Breast epithelium (tissue), 4 donors: ENCODE measurements at places on chromosomes 6 and 20. TPM values are rescaled to one million over a fixed set of nuclear protein-coding genes. Genes with fewer than 3 reads are reported as not detected.

GRCh38 chr6:89999154-89999553 lies 104.9 kb downstream of the GJA10 start:
- peaks cover 5% of the 10 kb centered on the region for H3K4me1 ChIP-seq
- H3K27ac ChIP-seq = peak overlapping the region; percentile 90
- H3K4me3 ChIP-seq = no peak overlapping the region

GRCh38 chr6:870096-870495 lies 177.2 kb upstream of the EXOC2 start:
- no peaks in the 10 kb centered on the region for H3K4me1 ChIP-seq
- no peaks in the 10 kb centered on the region for H3K27me3 ChIP-seq

The PDYN gene
- not detected for total RNA-seq

- H3K4me3 ChIP-seq = no peak overlapping the region
- DNase-seq = no peak
- no peaks in the 10 kb centered on the region for H3K4me1 ChIP-seq
- no peak overlapping the region for H3K27ac ChIP-seq
Measured at GRCh38 chr20:32570401-32571190, 14.5 kb downstream of the NOL4L start.

- H3K36me3 ChIP-seq = no peaks in the 10 kb centered on the region
- no peak for DNase-seq
- H3K4me3 ChIP-seq = no peak overlapping the region
- no peaks in the 10 kb centered on the region for H3K27me3 ChIP-seq
- H3K4me1 ChIP-seq = peaks cover 19% of the 10 kb centered on the region
Measured at GRCh38 chr6:30097902-30098768, 14.8 kb downstream of the TRIM31 start.

The MUC21 gene
- not detected for total RNA-seq

DNA sequence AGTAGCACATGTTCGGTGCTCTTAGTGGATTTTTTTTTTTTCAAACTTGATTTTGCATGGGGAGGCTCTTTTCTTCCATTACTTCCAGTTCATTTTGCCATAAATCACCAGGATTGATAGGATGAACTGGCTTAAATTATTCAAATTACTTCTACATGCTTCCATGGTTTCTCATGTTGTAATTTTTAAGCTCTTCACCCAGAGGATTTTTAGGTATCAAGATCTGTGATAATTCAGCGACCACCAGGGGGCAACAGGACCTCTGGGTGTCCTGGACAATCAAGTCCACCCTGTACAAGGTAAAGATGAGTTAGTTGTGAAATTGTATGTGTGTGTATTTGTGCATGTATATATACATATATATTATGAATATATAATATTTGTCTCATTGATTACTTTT lies 4.2 kb upstream of the EPHA7 start:
- no peak overlapping the region for H3K27ac ChIP-seq
- H3K4me1 ChIP-seq = no peaks in the 10 kb centered on the region
- no peaks in the 10 kb centered on the region for H3K36me3 ChIP-seq
- H3K27me3 ChIP-seq = peaks cover 32% of the 10 kb centered on the region
- H3K4me3 ChIP-seq = no peak overlapping the region

DNA sequence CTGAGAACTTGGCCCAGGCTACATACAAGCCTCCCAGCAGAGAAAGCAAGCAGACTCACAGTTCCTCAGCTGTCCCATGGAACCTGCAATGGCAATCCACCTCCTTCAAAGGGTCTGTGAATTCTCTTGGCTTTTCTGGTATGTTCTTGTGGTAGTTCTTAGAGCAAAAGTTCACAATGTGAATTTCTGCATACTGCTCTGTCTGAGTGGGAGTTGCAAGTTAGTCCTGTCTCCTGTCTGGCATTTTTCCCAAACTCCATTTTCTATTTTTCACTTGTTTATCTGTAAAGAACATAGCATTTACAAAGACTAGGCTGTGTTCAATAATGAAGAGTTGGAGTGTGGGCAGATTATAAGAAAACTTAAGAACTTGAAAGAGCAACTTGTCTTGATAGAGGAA lies 269.9 kb downstream of the BCKDHB start:
- no peaks in the 10 kb centered on the region for H3K27me3 ChIP-seq
- DNase-seq = no peak
- no peaks in the 10 kb centered on the region for H3K36me3 ChIP-seq
- H3K4me1 ChIP-seq = no peaks in the 10 kb centered on the region

DNA sequence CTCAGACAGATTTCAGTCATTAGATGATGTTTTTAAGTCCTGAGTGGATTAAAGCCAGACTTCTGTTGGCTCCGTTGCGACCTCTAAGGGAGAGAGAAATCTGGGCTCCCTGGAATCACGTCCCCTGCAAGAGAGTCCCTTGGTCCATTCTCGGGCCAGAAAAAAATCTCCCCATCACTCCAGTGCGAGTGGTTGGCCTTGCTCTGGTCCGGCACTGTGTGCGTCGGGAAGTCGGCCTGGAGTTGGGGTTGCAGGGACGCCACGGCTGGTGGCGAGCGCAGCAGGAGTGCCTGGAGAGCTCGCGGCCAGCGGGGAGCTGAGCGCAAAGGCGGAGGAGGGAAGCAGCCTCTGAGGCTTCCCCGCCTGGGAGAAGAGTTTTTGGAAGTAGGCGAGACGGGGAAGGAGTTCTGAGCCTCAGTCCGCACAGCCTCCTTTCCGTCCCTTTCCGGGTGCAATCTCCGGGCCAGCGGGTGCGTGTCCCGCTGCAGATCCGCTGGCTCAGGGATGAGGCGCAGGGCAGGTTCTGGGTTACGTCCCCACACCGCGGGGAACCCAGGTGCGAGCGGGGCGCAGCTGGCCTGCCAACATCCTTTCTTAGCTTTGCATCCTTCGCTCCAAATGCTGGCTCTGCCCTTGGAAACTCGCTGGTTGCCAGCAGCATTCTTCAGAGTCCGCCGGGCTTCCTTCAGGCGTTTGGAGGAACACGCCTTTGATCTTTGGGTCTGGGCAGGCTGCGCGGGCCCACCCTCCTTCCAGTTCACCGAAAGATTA lies 6.8 kb downstream of the TCF21 start:
- no peak overlapping the region for H3K27ac ChIP-seq
- no peaks in the 10 kb centered on the region for H3K36me3 ChIP-seq
- no peak for DNase-seq

DNA sequence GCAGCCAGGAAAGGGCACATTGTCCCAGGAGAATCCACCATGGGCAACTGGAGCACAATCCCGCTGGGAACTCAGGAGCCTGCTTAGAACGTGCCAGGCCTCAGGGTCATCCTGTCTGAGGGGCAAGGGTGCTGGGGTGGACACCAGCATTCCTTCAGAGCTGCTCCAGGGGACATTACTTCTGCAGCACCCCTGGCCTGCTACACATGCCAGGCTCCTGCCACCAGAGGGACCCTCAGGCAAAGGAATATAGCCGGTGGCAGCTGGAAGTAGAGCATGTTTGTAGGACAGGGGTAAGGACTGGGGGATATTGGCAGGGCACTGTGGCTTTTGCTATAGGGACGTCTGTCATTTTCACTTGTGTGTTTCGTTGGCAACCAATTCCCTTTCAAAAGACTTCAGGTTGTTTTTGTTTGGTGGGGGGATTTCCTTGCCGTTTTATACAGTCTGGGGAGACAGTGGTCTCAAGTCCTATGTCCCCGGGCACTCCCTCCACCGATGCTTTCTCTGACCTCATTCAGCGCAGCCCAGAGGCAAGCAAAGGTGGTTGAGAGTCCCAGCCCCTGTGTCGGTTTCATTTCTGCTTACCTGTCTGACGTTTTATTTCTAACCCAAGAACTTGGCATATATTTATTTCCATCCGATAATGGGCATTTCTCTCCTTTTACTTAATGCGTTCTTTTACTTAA lies 130.8 kb downstream of the JPH2 start:
- H3K4me3 ChIP-seq = no peak overlapping the region
- no peaks in the 10 kb centered on the region for H3K36me3 ChIP-seq
- no peak overlapping the region for H3K27ac ChIP-seq
- H3K4me1 ChIP-seq = no peaks in the 10 kb centered on the region
- no peak for DNase-seq

- peak; percentile 40 for DNase-seq
- H3K36me3 ChIP-seq = no peaks in the 10 kb centered on the region
- H3K27ac ChIP-seq = no peak overlapping the region
- no peaks in the 10 kb centered on the region for H3K27me3 ChIP-seq
Measured at GRCh38 chr20:815914-816606, 17.5 kb upstream of the FAM110A start.

The SLC22A16 gene
- total RNA-seq = 0.15 TPM

GRCh38 chr6:6556738-6557503 lies 31.6 kb upstream of the LY86 start:
- no peak overlapping the region for H3K27ac ChIP-seq
- no peak for DNase-seq
- H3K4me1 ChIP-seq = no peaks in the 10 kb centered on the region
- no peaks in the 10 kb centered on the region for H3K36me3 ChIP-seq
- H3K27me3 ChIP-seq = peaks cover 9% of the 10 kb centered on the region

- H3K27me3 ChIP-seq = no peaks in the 10 kb centered on the region
- no peaks in the 10 kb centered on the region for H3K4me1 ChIP-seq
- DNase-seq = no peak
- H3K4me3 ChIP-seq = no peak overlapping the region
Measured at GRCh38 chr6:166952121-166952520, 4.2 kb downstream of the RNASET2 start.

DNA sequence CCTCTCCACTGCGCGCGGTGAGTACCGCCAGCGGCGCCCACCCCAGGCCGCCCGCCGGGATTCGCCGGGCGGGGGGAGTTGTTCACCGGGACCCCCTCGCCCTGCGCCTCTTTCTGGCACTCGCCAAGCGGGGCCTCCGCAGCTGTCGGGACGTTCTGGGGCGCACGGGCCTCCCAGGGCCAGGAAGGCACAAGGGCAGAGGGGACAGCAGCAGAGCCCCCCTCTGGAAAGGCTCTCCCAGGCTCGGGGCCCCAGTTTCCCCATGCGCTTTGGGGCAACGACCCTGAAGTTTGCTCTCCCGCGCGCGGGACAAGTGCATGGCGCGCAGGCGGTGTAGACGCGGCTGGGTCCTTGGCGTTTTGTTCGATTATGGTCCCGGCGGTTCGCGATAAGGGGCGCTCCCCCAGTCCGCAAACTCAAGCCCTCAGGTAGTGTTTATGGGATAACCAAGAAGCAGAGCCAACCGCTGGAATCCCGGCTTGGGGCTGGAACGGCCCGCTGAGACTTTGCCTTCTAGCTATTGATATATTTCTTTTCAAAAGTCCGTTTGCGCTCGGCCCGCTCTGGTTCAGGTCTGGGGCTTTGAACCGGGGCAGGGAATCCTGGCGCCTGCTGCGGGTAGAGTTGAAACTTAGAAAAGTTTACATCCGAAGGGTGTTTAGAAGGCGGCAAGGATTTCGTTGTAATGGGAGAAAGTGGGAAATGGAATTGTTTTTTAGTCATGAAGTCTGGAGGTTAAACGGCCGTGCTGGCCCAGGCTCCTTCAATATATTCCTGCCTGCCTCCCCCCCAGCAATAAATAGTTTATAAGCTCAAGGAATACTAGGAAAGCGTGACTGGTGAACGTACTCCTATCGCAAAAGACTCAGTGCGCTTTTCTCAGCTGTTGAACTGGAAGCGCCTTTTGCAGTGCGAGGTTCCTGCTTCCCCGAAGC lies 595 bp downstream of the EYA2 start:
- no peak for DNase-seq
- H3K4me3 ChIP-seq = peak overlapping the region; percentile 74
- no peaks in the 10 kb centered on the region for H3K27me3 ChIP-seq

GRCh38 chr6:103140308-103141027 lies 1719.3 kb downstream of the HACE1 start:
- DNase-seq = no peak
- peaks cover 4% of the 10 kb centered on the region for H3K36me3 ChIP-seq
- no peak overlapping the region for H3K27ac ChIP-seq
- no peaks in the 10 kb centered on the region for H3K27me3 ChIP-seq
- H3K4me3 ChIP-seq = no peak overlapping the region

DNA sequence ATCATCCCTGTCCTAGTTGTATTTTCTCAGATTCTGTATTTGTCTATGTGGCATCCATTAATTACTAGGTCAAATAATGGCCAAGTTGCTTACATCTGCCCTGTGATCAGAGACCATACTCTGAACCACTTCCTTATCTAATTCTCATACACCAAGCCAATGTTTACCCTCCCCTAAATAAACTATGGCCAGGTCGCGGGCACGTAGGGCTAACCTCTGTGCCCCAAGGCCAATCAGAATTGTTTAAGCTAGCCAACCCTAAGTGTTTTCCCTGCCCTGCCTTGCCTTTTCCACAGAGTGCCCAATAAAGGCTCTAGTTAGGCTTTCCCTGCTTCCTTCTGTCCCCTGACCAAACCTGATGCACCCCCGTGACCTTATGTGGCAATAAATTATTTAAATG lies 2.8 kb upstream of the CALHM4 start:
- no peak overlapping the region for H3K4me3 ChIP-seq
- no peaks in the 10 kb centered on the region for H3K36me3 ChIP-seq
- no peak overlapping the region for H3K27ac ChIP-seq
- DNase-seq = no peak
- no peaks in the 10 kb centered on the region for H3K4me1 ChIP-seq
- no peaks in the 10 kb centered on the region for H3K27me3 ChIP-seq

DNA sequence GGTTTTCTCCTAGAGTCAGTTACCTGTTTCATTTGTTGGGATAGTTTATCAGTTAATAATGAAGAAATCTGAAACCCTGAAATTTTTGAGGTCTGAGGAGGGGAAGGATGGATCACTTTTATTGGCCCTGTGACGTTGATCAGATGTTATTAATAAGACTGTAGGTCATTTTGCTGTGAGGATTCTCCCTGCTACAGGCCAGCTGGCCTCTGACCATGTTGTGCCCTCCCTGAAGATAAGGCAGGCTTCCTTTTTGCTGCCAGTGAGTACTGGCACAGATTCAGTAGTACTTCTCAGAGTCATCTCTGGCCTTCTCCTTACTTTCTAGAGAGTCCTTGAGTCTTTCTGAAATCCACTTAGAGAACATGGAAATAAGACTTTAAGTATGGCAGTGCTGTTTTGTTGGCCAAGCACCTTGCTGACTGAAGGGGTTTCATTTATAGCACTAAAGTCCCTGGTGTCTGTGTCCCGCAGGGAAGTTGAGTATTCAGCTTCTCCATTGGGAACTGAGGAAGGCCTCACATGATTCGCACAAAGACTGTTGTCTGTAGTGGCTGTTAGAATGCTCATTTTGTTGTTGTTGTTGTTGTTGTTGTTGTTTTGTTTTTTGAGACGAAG lies 202.6 kb downstream of the DTNBP1 start:
- H3K27ac ChIP-seq = no peak overlapping the region
- DNase-seq = no peak
- no peaks in the 10 kb centered on the region for H3K27me3 ChIP-seq
- no peaks in the 10 kb centered on the region for H3K4me1 ChIP-seq

- H3K27me3 ChIP-seq = no peaks in the 10 kb centered on the region
- H3K36me3 ChIP-seq = no peaks in the 10 kb centered on the region
- no peak overlapping the region for H3K27ac ChIP-seq
- H3K4me3 ChIP-seq = no peak overlapping the region
Measured at GRCh38 chr20:51935003-51935358, 132.7 kb upstream of the SALL4 start.

DNA sequence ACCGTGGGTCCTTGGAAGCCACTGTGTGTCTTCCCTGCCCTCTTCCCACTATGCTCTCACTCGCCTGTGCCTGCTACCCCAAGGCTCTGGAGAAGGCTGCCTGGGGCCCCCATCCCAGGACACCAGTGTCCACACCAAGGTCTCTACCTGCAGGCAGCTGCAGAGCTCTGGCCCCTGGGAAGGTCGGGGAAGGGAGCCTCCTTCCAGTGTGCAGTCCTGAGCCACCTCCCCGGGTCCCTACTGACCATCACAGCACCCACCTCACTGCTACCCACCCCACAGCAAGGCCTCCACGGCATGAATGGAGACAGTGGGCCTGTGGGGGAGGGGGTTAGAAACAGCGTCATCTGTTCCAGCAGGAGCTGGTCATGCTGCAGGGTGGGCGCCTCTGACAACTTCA lies 35.6 kb downstream of the RBM38 start:
- H3K36me3 ChIP-seq = no peaks in the 10 kb centered on the region
- no peak overlapping the region for H3K4me3 ChIP-seq
- no peaks in the 10 kb centered on the region for H3K27me3 ChIP-seq
- H3K27ac ChIP-seq = no peak overlapping the region

The ATRN gene
- total RNA-seq = 32.3 TPM
